ENCODE measurements at places on chromosomes 13 and 19.

- DNase-seq = peak; percentile 55
These were observed 6.4 kb upstream of the NFIC start for GRCh38 chr19:3359919-3360420.

GRCh38 chr19:55109527-55110291 is 7.7 kb downstream of the PPP1R12C start:
- no peak for DNase-seq

DNA sequence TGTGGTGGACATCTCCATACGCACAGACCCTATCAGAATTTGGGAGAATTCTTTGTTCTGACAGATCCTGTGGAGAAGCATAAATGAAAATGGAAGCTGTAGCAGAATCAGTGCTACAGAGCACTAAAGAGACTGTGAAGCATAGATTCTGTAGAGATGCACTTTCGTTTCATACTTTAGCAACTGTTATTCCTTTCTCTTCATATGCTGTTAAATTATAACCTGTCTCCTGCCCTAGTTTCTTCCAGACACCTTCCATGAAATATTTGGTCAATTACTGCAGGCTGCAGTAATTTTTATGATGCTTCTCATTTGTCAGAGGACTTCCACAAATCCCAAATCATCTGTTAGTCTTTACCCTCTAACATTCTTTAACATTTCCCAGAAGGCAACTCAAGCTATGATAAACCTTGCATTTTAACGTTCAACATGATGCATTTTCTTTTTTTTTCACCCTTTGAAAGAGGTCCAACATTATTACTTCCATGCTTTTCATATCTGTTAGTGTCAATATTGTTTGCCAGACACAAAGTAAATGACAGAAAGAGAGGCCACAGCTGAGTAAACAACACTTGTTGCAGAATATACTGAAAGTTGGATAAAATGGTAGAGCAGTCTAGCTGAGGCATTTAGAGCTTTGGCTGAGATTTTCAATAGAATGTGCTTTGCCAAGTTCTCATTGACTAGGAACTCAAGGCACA is 412.7 kb downstream of the LMO7 start:
- no peak for DNase-seq

DNA sequence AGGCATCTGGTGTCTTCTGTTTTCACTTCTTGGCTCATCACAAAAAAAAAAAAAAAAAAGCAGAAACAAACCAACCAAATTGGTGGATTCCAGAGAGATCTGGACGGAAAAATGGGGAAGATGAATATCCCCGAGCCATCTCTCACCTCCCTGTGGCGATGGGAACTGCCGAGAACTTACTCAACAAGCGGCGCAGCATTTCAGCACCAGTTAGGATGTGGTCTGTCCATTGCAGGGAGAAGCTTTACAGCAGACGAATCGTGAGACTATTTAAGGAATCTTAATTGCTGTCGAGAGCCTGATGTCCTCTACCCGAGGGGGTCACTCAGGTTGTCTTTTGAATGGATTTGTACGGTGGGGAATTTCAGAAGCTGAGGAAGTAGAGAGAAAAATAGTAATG is 17.3 kb upstream of the KDM4B start:
- no peak for DNase-seq

- DNase-seq = no peak
These were observed 873.0 kb downstream of the OLFM4 start for GRCh38 chr13:53901593-53901992.

DNA sequence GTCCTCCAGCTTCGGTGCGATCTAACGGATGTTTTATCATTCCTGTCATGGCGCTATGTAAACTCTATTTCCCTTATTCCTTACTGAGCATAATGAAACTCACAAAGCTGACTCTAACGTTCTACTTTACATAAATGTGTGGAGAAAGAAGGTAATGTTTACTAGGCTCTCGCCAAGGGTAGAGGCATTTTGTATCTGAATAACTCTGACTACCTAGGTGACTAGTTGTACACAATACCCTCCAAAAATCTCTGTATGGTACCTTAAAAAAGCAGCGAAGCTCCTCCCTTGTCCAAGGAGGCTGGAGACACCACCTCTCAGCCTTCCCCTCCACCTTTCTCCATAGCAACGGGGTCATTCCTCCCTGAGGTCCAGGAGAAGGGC is 316 bp upstream of the ZNF530 start:
- DNase-seq = no peak

GRCh38 chr19:44909775-44910174 is 4.2 kb downstream of the APOE start:
- no peak for DNase-seq

DNA sequence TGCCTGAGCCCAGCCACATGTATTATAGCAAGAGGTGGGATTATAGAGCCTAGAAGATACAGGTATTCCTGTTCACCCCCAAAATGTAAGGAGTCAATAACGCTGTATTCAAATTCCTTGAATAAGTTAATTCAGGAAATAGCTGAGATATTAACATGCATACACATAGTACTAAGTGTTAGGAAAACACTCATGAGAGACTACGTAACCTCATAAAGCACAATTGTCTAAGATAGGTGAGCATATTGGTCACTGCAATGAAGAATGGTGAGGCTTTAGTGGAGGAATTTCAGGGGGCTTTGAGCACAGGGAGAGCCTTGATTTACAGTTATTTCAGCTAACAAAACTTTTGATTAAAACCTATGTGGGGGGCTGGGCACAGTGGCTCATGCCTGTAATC is 161.6 kb downstream of the LMO7 start:
- DNase-seq = no peak

- DNase-seq = no peak
These were observed 530 bp downstream of the MAU2 start for GRCh38 chr19:19321141-19321577.

GRCh38 chr13:67023130-67023876 is 206.8 kb downstream of the PCDH9 start:
- no peak for DNase-seq

GRCh38 chr19:35316560-35316959 is 12.4 kb upstream of the CD22 start:
- DNase-seq = no peak

DNA sequence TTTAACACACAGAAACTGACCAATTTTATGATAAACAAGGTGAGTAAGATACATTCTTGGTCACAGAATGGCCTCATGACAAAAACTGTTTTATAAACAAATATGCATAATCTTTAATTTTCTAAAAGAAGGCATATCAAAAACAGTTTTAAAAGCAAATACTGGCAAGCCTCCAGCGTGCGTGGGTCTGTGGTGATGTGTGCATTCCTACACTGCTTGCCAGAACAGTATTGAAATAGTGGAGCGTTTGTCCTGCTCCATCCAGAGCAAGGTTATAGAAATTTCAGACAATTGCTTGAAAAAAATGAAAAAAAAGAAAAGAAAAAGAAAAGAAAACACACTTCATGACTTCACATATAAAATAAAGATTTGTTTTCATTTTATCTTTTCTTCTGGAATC is 140.9 kb downstream of the MZT1 start:
- DNase-seq = no peak
